B cell (primary cell): ENCODE measurements at places on chromosomes 3 and 15. TPM values are rescaled to one million over a fixed set of nuclear protein-coding genes. Genes with fewer than 3 reads are reported as not detected.

The CISH gene
- 2.2 and 3.5 TPM in 2 replicates for polyA plus RNA-seq

The HEG1 gene
- polyA plus RNA-seq, result 2.4 and 5.1 TPM in 2 replicates

DNA sequence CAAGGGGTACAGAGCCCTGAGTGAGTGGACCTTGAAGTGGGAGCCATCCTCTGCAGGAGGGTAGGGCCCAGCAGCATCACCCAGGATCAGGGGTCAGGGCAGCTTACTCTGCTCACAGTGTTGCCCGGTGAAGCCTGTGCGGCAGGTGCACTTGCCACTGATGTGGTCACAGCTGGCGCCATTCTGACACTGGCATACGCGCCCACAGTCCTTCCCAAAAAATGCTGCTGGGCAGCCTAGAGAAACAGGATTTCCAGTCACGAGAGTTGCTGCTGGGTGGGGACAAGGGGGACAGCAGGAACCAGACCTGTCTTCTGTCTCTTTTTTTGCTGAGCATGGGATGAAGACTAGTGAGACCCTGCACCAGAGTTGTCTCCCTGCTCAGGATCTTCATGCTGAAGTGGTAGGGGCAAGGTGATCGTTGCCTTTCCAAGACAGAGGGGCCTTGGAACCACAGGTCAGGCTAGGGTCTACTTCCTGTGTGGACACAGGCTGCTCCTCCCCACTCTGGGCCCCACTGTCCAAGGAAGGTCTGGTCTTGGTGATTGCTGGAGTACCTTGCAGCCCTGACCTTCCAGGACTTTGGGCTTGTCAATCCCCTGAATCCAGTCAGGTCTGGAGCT lies 46.9 kb downstream of the RAB11A start:
- H3K27ac ChIP-seq, result no peak overlapping the region
- H3K36me3 ChIP-seq, result peaks cover 3% of the 10 kb centered on the region
- H3K4me3 ChIP-seq, result no peak overlapping the region
- peaks cover 62% of the 10 kb centered on the region for H3K4me1 ChIP-seq
- no peak for DNase-seq

DNA sequence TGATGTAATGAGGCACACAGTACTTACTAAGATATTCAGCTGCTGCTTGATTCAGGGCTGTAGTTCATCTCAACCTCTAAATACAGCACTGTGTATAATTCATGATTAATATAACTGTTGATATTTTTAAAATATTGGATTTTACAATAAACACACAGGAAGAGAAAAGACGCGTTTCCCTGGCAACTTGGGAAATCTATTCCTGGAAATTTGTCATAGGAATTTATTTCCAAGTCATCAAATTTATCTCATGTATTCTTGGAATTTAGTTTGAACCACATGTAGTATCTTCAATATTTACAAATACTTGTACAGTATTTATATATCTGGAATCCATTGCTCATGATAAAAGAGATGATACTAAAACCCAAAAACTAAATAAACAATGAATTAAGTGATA lies 30.6 kb downstream of the EPHA3 start:
- DNase-seq, result no peak
- H3K36me3 ChIP-seq, result no peaks in the 10 kb centered on the region
- no peak overlapping the region for H3K27ac ChIP-seq
- H3K4me3 ChIP-seq, result no peak overlapping the region
- no peaks in the 10 kb centered on the region for H3K27me3 ChIP-seq
- no peaks in the 10 kb centered on the region for H3K4me1 ChIP-seq

DNA sequence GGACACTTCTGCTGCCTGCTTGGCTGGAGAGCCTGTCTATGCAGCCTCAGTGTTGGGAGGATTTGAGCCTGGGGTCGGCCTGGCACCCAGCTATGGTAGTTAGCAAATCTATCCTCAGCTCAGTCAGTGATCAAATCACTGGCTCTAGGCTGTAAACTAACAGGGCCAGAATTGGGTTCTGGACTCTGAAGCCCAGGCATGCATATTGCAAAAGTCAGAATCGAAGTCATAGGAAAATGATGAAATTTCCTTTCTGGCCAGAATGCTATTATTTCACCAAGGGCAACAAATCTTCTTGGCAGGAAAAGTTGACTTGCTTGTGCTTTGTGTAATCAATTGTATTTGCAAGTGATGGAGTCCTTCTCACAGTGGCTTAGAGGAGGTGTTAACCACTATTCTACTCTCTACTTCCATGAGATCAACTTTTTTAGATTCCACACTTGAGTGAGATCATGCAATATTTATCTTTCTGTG lies 482.6 kb upstream of the TPRG1 start:
- H3K27ac ChIP-seq, result no peak overlapping the region
- no peak for DNase-seq
- H3K36me3 ChIP-seq, result no peaks in the 10 kb centered on the region
- H3K4me3 ChIP-seq, result no peak overlapping the region
- peaks cover 14% of the 10 kb centered on the region for H3K4me1 ChIP-seq

GRCh38 chr15:48292458-48292857 lies 38.8 kb upstream of the DUT start:
- no peaks in the 10 kb centered on the region for H3K36me3 ChIP-seq
- no peak for DNase-seq
- H3K4me1 ChIP-seq, result no peaks in the 10 kb centered on the region
- no peak overlapping the region for H3K27ac ChIP-seq
- H3K4me3 ChIP-seq, result no peak overlapping the region

GRCh38 chr3:136247436-136247835 lies 2.7 kb upstream of the PCCB start:
- DNase-seq, result no peak
- no peak overlapping the region for H3K4me3 ChIP-seq
- no peak overlapping the region for H3K27ac ChIP-seq
- peaks cover 10% of the 10 kb centered on the region for H3K4me1 ChIP-seq
- H3K36me3 ChIP-seq, result no peaks in the 10 kb centered on the region
- no peaks in the 10 kb centered on the region for H3K27me3 ChIP-seq

DNA sequence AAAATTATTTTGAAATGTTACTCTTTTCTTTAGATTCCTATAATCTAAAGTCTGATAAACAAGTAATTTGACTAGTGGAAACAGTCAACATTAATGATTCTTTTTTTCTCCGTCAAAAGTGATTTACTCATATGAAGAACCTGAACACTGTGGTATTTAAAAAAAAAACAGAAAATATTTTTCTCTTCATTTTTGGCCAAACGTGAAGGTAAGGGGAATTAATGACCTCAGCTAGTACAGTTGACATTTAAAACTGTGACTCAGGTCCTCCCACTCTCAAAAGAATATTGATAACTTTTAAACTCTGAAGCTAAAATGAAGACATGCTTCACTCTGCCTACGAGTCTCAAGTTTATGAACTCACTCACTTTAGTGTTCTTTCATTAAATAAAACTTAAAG lies 34.5 kb downstream of the TIGIT start:
- no peak overlapping the region for H3K27ac ChIP-seq
- DNase-seq, result no peak
- no peaks in the 10 kb centered on the region for H3K27me3 ChIP-seq
